ENCODE measurements at places on chromosomes 1 and 21.

GRCh38 chr1:113211467-113211866 lies 138.5 kb downstream of the LRIG2 start:
- no peak for DNase-seq

DNA sequence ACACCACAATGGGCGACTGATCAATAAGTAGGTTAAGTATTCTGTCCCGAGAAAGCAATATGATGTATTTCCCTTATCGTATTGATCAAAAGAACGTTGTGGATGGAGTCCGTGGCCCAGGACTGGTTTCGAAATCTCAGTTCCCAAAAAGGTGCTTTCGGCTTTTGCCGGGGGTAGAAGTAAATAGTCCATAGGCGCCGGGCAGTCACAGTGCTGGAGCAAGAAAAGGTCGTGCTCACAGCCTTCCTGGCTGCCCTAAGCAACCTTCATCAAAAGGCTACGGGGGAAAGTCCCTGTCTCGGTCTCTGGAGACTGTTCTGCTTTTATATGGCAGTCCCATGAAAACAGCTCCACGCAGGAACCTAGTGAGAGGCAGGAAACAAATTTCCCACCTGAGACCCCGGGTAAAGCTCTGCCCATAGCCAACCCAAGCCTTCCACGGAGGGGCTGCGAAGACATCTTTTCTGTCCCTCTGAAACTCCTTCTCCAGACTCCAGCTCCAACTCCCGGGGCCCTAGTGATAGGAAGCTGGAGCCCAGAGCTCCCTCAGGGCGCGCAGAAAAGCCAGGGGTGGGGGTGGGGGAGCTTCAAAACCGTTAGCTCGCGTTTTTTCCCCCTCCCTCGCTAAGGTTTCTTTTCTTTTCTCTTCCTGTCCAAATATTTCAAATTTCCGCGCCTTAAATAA lies 7.0 kb downstream of the CDKN2C start:
- peak; percentile 78 for DNase-seq

- no peak for DNase-seq
Measured at GRCh38 chr1:22163564-22163963, 20.7 kb upstream of the WNT4 start.

DNA sequence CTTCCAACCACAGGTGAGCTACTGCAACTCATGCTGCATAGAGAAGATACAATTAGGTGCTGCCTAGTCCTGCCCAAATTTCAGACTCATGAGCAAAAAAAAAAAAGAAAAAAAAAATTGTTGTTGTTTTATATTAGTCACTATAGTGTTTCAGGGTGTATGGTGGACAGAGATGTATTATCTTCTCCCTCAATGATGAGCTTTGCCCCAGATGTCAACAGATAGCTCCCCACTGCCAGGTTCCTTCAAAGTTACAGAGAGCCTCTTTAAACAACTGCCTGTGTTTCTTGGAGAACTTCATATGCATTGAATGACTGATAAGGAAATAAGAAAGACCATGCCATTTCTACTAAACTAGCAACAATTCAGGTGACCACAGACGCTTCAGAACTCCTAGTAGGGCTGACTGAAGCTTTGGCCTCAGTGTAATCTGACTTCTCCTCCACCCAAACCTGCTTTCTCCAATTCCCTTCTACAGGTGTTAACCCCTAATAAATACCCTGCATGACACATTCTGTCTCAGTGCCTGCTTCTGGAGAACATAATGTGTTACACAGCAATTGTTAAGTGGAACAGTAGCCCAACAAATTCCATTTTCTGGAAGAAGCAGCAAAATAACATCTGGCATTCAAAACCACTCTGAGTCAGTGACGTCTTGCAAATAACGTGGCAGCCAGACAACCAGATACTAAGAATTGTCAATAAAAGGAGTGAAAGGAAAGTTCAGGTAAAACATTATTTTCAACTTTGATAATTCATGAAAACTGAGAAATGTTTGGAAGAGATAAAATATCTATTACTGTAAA lies 147.7 kb downstream of the CDC42BPA start:
- no peak for DNase-seq

GRCh38 chr1:207841901-207842300 lies 69.0 kb downstream of the CD34 start:
- no peak for DNase-seq

- no peak for DNase-seq
Measured at GRCh38 chr1:159829822-159830465, 3.3 kb downstream of the SLAMF8 start.

DNA sequence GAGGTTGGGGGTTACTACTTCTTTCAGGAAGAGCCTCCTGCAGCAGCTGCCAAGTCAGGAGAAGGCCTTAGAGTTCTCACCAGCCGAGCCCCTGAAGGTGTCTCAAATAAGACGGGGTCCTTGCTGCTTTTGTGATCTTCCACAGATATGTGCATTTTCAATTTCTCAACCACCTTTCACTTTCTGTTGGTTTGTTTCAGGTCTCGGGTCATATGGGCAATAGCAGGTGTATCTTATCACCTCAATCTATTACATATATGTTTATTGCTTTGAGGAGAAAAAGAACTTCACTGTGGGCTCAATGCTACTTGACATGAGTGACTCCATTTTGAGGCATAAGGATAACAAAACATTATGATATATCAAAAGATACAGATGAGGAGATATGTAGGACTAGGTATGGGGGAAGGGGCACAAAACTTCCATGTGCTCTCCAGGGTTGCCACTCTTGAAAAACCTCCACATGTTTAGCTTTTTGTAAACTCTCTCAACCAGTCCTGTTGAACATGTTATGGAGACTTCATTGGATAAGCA lies 1171.4 kb upstream of the ADGRL2 start:
- no peak for DNase-seq

GRCh38 chr1:231601824-231602672 lies 24.5 kb upstream of the DISC1 start:
- DNase-seq, result no peak

Measured in B cell (primary cell).